ENCODE measurements at places on chromosomes 6 and 20. TPM values are rescaled to one million over a fixed set of nuclear protein-coding genes. Genes with fewer than 3 reads are reported as not detected.

GRCh38 chr20:47524015-47524784, 22.5 kb downstream of the NCOA3 start:
- H3K4me1 ChIP-seq: no peaks in the 10 kb centered on the region
- H3K36me3 ChIP-seq: peaks cover 54% of the 10 kb centered on the region
- no peak overlapping the region for H3K27ac ChIP-seq
- DNase-seq: no peak
- no peaks in the 10 kb centered on the region for H3K27me3 ChIP-seq
- no peak overlapping the region for H3K4me3 ChIP-seq

DNA sequence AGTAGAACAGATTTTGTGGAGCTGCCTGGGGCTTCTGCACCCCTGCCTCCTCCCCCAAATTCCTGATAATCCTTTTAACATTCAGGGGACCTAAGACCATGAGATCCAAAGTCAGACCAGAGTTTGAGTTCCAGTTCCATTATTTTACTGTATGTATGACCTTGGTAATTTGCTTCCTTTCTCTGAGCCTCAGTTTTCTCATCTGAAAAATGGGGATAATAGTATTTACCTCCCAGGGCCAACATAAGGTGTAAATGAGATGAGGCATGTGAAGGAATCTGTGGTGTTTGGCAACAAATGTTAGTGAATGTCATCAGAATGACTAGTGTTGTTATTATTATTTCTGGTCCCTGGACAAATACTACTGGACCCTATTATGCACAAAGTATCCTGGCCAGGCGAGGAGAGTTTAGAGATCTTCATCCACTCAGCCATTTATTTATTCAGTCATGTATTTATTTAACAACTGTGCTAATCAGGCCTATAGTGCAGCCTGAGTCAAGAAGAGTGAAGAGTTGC, 47.3 kb downstream of the CDH22 start:
- peaks cover 6% of the 10 kb centered on the region for H3K36me3 ChIP-seq
- H3K27me3 ChIP-seq: no peaks in the 10 kb centered on the region
- H3K4me1 ChIP-seq: peaks cover 8% of the 10 kb centered on the region
- no peak for DNase-seq
- no peak overlapping the region for H3K27ac ChIP-seq

The OR2H2 gene
- not detected for total RNA-seq

The IL20RA gene
- 0.23 TPM for total RNA-seq

DNA sequence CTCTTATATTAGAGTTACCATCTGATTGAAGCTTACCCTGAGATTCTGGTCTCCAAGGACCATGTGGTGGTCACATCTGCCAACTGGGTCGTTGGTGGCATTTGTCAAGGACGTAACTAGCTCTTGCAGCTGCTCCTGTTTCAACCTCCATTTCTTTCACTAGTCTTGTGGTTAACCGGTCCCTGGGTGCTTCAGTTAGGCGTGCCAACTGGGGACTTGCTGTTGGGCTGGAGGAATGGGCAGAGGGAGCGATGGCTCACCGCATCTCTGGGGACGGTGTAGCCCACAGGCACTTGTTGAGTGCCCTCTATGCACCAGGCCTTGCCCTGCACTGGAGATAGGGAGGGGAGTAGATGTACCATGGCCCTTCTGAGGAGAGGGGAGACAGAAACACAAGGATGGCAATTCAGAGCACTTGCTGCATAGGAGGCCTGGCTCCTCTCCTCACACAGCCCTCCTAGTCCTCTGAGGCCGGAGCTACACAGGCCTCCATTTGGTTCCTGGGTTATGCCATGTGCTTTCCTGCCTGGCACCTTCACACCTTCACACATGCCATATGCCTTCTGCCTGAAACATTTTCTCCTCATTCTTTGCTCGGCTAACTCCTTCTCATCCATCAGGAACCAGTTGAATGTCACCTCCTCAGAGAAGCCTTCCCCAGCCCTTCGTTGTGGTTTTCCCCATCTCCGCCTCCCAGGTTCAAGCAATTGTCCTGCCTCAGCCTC, 20.0 kb upstream of the ASXL1 start:
- no peaks in the 10 kb centered on the region for H3K27me3 ChIP-seq
- H3K36me3 ChIP-seq: peaks cover 19% of the 10 kb centered on the region
- DNase-seq: no peak
- no peak overlapping the region for H3K27ac ChIP-seq

DNA sequence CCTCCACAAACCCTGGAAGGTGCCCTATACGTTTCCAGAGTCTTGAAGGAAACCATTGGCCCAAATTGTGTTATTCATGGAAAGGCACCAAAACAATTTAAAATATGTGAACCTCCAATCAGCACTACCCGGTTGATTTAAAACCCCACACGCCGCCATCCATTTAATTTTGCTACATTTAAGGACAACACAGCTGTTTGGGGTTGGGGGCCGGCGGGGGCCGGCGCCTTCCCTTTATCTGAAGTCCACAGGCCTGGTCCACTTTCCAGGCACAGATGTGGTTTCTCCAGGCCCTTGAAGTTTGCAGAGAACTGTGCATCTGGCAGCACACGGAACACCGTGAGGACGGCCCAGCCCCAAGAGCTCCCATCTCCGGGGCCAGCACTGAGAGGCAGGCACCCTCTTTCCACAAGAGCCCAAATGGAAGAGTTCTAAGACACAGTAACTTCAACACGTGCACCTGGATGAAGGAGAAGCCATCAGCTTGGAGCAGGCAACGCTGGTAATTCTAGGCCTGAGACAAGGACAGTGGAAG, 16.8 kb upstream of the FRMD1 start:
- no peak overlapping the region for H3K4me3 ChIP-seq
- DNase-seq: no peak
- H3K36me3 ChIP-seq: no peaks in the 10 kb centered on the region
- no peaks in the 10 kb centered on the region for H3K27me3 ChIP-seq
- H3K27ac ChIP-seq: no peak overlapping the region
- no peaks in the 10 kb centered on the region for H3K4me1 ChIP-seq

DNA sequence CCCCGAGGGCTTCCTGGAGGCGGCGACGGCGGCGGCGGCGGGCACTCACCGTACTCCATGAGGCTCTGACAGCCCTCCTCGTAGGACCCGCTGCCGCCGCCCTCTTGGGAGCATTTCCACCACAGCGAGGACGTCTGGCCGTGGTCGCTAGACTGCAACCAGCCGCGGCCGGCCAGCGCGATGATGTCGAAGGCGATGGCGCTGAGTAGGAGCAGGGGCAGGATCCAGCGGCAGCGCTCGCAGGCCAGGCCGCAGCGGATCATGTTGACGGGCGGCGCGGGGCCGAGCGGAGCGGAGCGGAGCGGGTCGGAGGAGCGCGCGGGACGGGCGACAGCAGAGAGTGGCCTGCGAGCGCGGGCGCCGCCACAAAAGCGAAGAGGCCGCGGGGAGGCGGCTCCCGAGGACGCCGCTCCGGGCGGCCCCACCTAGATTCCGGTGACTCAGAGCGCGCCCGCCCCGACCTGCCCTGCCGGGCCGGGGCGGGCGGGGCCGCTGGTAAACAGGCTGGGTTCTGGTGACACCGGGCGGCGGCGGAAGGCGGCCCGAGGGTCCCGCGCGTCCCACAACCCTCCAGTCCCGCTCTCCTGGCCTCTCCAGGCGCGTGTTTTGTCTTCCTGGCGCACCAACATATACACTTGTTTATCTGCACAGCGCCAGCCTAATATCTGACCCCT, at the start of gene PERP:
Gene PERP (minus strand): TSS at position 342 of the 674 bp plus-strand sequence. CDS start 79 bp downstream, at position 263.
- DNase-seq: peak; percentile 86
- peak within 1 kb of the TSS; percentile 92 for H3K27ac ChIP-seq
- H3K36me3 ChIP-seq: peaks cover 26% of the 10 kb centered on the region
- peaks cover 20% of the 10 kb centered on the region for H3K4me1 ChIP-seq

- H3K27ac ChIP-seq: no peak overlapping the region
- H3K4me3 ChIP-seq: peak overlapping the region; percentile 76
- H3K27me3 ChIP-seq: peaks cover 10% of the 10 kb centered on the region
Observed at GRCh38 chr6:28474441-28475219, 31.3 kb upstream of the ZSCAN23 start.

DNA sequence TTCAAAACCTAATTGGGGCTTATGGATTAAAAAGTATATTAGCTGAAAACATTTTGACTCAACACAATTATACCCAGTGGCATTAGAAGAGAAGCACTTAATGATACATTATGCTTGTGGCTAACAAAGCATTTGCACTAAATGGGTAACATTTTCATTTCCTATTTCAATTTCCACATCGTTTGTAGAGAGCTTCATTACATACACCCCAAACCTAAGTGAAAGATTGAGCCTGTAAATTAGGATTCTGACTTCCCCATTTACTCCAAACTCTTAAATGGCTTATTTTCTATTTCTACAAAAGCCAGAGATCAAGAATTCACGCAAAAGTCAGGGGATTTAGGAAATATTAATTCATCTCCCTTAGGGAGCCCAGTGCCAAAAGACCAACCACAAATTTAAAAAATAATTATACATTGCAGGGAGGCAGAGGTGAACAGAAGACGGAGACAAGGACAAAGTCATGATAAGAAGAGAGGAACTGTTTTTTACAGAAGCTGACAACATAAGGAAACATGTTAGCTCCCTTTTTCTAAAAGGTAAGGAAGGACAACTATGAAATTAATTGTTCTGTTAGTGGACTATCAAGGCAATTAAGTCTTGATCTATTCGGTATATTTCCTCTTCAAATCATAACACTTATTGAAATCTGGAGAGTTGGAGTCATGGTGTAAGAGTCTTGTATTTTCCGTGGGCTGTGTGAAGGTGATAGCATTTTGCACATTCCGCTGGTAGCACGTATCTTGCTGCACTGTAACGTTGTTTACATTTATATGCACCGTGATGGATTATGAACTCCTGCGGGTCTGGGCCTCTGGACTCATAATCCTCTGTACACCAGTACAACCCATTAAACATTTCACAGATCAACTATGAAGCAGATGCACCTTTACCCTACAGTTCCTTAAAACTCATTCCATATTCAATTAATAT, 24.8 kb upstream of the EZR start:
- H3K4me3 ChIP-seq: no peak overlapping the region
- H3K27me3 ChIP-seq: no peaks in the 10 kb centered on the region
- no peak for DNase-seq

GRCh38 chr6:54094293-54094692, 16.9 kb upstream of the MLIP start:
- no peak overlapping the region for H3K4me3 ChIP-seq
- DNase-seq: no peak
- no peaks in the 10 kb centered on the region for H3K36me3 ChIP-seq

The CAGE1 gene
- total RNA-seq: 0.47 TPM

The RIN2 gene
- total RNA-seq: 23.9 TPM

DNA sequence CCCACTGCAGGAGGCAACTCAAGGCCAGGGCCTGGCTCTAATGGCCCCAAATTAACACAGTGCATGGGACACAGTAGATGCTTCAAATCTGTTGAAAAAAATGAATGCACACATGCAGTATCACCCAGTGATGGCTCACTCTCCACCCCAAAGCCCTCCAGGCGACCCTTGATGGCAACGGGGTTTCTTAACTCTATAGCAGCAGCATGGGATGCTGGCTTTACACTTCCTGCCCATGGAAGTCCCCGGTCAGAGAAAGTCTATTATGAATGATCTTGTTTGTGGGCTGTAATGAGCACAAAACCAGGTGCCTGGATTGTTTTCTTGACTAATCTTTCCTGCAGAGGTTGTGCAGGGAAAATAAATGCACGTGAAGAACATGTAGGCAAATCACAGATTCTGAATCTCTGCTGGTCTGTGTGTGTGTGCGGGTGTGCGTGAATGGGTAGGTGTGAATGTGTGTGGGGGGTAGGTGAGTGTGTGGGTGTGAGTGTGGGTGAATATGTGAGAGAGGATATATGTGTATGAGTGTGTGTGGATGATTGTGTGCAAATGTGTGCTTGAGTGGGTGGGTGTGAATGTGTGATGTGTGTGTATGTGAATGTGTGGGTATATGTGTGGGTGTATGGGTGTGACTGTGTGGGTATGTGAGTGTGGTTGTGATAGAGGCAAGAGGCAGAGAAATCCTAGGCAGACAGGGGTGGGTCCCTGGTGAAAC, 60.1 kb upstream of the MLN start:
- no peak overlapping the region for H3K4me3 ChIP-seq
- no peak overlapping the region for H3K27ac ChIP-seq
- no peaks in the 10 kb centered on the region for H3K4me1 ChIP-seq
- H3K27me3 ChIP-seq: peaks cover 26% of the 10 kb centered on the region
- no peak for DNase-seq

- peaks cover 6% of the 10 kb centered on the region for H3K36me3 ChIP-seq
- no peak overlapping the region for H3K4me3 ChIP-seq
- DNase-seq: no peak
Observed at GRCh38 chr6:101454106-101454676, 60.7 kb downstream of the GRIK2 start.

The LY86 gene
- total RNA-seq: not detected

GRCh38 chr20:40578961-40579360, 110.1 kb downstream of the MAFB start:
- no peak overlapping the region for H3K27ac ChIP-seq
- H3K36me3 ChIP-seq: no peaks in the 10 kb centered on the region
- peaks cover 9% of the 10 kb centered on the region for H3K4me1 ChIP-seq
- no peaks in the 10 kb centered on the region for H3K27me3 ChIP-seq
- no peak for DNase-seq

DNA sequence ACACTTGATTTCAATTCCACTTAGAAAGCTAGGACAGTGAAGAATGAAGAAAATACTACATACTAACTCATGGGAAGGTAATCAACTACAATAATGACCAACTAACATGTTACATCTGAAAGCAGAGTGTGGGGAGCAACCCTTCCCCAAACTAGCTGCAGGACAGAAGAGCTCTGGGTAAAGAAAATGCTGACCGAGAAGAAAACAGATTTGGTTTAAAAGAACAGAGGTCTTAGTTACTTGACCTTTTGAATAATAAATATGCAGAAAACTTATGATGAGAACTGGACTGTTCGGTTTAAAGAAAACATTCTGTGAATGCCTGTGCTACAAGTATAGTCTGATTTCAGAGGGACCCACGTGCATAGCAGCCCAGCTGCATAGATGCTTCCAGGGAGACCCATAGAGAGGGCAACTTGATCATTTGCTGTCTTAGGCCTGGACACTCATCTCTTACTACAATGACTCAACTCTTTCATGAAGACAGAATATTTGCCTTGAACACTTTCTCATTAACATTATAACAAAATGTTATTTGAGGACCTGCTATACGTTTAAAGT, 53.5 kb downstream of the RALGAPA2 start:
- H3K27ac ChIP-seq: no peak overlapping the region
- no peak for DNase-seq
- H3K36me3 ChIP-seq: peaks cover 11% of the 10 kb centered on the region
- no peak overlapping the region for H3K4me3 ChIP-seq
- H3K4me1 ChIP-seq: peaks cover 4% of the 10 kb centered on the region
- no peaks in the 10 kb centered on the region for H3K27me3 ChIP-seq

Measured in MCF 10A (cell line).